Endodermal cell (in vitro differentiated cells): ENCODE measurements at places on chromosomes 11 and 22.

- no peak for DNase-seq
- no peak overlapping the region for H3K27ac ChIP-seq
- no peaks in the 10 kb centered on the region for H3K27me3 ChIP-seq
- no peaks in the 10 kb centered on the region for H3K36me3 ChIP-seq
Measured at GRCh38 chr11:108804511-108804910, 139.6 kb downstream of the DDX10 start.

DNA sequence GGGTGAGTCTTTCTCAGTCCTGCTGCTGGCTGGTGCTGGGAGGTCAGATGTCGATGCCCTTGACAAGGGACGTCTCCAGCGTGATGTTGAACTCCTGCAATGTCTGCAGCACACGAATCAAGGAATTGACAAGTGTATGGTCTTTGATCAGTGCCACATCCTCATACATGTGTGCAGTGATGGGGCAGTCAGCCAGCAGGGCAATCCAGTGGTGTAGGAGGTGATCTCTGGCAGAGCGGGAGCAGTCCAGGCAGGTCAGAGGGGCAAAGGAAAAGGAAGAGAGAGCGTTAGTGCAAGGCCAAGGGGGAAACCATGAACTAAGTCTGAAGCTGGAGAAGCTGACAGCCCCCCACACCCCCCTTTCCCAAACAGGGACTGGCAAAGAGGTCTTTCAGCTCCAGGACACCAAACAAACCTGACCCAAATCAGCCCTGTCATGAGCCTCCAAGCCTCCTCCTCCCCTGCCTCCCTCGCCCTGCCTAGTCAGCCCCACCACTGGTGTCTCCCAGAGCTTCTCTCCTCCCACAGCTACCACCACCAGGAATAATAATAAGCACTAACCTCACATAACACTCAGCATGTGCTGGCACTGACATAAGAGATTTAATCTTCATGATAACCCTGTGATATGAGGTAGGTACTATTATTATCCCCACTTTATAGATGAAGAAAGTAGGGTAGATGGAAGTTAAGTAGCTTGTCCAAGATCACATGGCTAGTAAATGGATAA lies 48.4 kb upstream of the SCUBE2 start:
- DNase-seq = no peak
- no peaks in the 10 kb centered on the region for H3K27me3 ChIP-seq
- H3K4me1 ChIP-seq = peaks cover 12% of the 10 kb centered on the region
- no peak overlapping the region for H3K27ac ChIP-seq
- H3K4me3 ChIP-seq = no peak overlapping the region

GRCh38 chr11:58177409-58178054 lies 11.3 kb upstream of the OR9Q2 start:
- no peak overlapping the region for H3K27ac ChIP-seq
- H3K27me3 ChIP-seq = no peaks in the 10 kb centered on the region
- no peak for DNase-seq
- no peaks in the 10 kb centered on the region for H3K36me3 ChIP-seq

DNA sequence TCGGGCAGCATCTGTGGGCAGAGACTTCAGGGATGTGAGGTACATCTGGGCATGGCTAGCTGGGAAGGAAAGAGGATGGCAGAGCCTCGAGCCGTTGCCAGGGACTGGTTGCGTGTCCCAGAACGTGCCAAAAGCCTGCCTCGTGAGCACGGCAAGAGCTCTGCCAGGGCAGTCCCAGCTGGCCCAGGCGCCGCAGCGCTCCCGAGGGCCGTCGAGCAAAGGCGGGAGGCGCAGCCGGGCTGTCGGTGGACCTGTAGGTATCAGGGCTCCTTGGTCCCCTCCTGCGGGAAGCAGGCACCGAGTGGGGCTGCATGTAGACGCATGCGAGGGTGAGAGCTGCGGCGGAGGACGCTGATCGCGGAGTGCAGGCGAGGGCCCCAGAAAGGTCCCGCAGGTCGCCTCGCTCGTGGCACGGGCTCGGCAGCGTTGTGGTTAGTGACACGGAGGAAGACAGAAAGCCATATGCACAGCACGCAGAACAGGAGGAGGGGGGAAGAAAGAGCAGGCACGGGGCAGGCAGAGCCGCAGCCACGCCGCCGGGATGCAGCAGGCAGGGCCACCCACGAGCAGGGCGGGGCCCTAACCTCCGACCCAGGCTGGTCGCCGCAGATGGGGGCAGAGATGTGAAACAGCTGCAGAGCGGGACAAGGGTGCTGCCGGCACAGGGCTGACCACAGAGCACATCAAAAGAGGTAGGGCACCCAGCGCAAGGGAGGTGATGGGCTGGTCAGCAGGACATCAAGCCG lies 18.0 kb downstream of the LSP1 start:
- no peak for DNase-seq
- no peak overlapping the region for H3K4me3 ChIP-seq
- H3K4me1 ChIP-seq = no peaks in the 10 kb centered on the region
- no peak overlapping the region for H3K27ac ChIP-seq
- H3K36me3 ChIP-seq = no peaks in the 10 kb centered on the region
- no peaks in the 10 kb centered on the region for H3K27me3 ChIP-seq

- H3K27ac ChIP-seq = no peak overlapping the region
- H3K4me1 ChIP-seq = peaks cover 10% of the 10 kb centered on the region
- no peak overlapping the region for H3K4me3 ChIP-seq
- H3K36me3 ChIP-seq = no peaks in the 10 kb centered on the region
- H3K27me3 ChIP-seq = no peaks in the 10 kb centered on the region
Measured at GRCh38 chr11:15654451-15654850, 539.7 kb downstream of the INSC start.

- no peak overlapping the region for H3K27ac ChIP-seq
- DNase-seq = no peak
- H3K27me3 ChIP-seq = no peaks in the 10 kb centered on the region
- H3K4me1 ChIP-seq = no peaks in the 10 kb centered on the region
- H3K4me3 ChIP-seq = no peak overlapping the region
- H3K36me3 ChIP-seq = no peaks in the 10 kb centered on the region
Measured at GRCh38 chr22:43516386-43516785, 104.6 kb downstream of the MPPED1 start.

DNA sequence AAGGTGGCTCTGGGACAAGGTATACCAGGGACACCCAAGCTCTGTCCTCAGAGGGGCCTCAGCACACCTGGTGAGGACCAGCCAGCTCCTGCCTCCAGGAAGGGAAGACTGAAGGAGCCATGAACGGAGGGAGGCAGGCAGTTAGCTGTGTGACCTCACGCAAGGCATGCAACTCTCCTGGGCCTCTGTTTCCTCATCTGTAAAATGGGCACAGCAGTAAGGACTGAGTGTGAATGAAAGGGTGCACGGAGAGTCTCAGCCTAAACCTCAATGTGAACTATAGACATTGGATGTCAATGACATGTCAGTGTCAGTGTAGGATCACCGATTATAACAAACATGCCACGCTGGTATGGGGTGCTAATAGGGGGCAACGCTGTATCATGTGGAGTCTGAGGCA lies 18.4 kb downstream of the PGA5 start:
- no peak overlapping the region for H3K27ac ChIP-seq
- H3K4me3 ChIP-seq = no peak overlapping the region
- no peaks in the 10 kb centered on the region for H3K4me1 ChIP-seq
- H3K27me3 ChIP-seq = no peaks in the 10 kb centered on the region
- DNase-seq = no peak
- no peaks in the 10 kb centered on the region for H3K36me3 ChIP-seq

DNA sequence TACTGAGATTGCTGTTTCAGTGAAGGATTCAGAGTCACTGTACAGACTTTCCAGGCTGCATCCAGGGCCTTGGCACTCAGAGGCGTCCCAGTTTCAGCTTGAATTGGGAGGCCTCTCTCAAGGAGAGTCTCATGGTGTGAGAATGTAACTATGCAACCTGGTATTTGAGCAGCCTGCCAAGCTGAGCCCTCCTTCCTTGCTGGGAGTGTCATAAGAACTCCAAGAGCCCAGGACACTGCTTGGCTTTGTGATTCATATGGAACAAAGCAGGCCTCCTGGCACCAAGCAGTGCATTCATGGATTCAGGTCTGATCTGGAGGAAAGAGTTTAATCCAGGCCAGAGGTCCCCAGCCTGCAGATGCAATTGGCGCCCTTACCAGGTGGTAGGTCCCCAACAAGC lies 171.7 kb downstream of the DBX1 start:
- no peaks in the 10 kb centered on the region for H3K4me1 ChIP-seq
- H3K27me3 ChIP-seq = no peaks in the 10 kb centered on the region
- H3K4me3 ChIP-seq = no peak overlapping the region
- H3K27ac ChIP-seq = no peak overlapping the region
- H3K36me3 ChIP-seq = no peaks in the 10 kb centered on the region

- H3K4me1 ChIP-seq = no peaks in the 10 kb centered on the region
- H3K27me3 ChIP-seq = no peaks in the 10 kb centered on the region
- no peaks in the 10 kb centered on the region for H3K36me3 ChIP-seq
- H3K27ac ChIP-seq = no peak within 1 kb of the TSS
- no peak within 1 kb of the TSS for H3K4me3 ChIP-seq
Measured at GRCh38 chr11:47378010-47378835, at the start of gene SPI1. SPI1 (minus strand) TSS chr11:47378547; CDS start chr11:47378353, 194 bp downstream.

- H3K36me3 ChIP-seq = no peaks in the 10 kb centered on the region
- no peak for DNase-seq
- H3K27me3 ChIP-seq = no peaks in the 10 kb centered on the region
- no peak overlapping the region for H3K4me3 ChIP-seq
- H3K27ac ChIP-seq = no peak overlapping the region
Measured at GRCh38 chr11:86500500-86501140, 125.9 kb downstream of the CCDC81 start.

DNA sequence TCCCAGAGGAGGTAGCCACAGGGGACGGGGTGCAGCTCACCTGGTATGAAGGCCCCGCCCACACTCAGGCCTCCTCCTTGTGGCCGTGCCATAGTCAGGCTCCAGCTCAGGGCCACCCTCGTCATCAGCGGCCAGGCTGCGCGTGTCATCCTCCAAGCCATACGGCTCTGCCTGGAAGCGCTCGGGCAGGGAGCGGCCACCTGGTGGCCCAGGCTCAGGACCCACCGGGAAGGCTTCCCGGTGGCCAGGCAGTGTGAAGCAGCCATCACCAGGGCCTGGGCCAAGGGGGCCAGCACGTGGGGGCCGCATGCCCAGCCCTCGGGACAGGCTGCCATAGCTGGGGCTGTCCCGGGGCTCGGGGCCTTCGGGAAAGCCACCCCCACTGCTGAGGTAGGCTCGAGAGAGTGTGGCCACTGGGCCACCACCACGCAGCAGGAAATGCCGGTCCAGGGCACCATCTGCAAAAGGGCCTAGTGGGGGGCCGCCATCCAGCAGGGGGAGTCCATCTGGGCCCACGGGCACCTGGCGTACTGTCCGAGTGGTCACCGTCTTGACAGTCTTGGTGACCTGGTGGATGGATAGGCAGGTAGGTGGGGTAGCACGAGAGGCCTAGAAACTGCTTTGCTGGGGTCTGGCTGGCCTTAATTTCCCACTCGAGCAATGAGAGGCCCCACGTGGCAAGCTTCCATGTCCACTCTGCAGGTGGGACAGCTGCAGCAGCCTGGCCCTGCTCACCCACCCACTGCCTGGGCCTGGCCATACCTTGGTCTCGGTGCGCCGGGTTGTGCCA lies 35.3 kb downstream of the ARVCF start:
- H3K36me3 ChIP-seq = peaks cover 3% of the 10 kb centered on the region
- H3K4me1 ChIP-seq = peaks cover 6% of the 10 kb centered on the region
- no peak overlapping the region for H3K27ac ChIP-seq
- no peaks in the 10 kb centered on the region for H3K27me3 ChIP-seq

DNA sequence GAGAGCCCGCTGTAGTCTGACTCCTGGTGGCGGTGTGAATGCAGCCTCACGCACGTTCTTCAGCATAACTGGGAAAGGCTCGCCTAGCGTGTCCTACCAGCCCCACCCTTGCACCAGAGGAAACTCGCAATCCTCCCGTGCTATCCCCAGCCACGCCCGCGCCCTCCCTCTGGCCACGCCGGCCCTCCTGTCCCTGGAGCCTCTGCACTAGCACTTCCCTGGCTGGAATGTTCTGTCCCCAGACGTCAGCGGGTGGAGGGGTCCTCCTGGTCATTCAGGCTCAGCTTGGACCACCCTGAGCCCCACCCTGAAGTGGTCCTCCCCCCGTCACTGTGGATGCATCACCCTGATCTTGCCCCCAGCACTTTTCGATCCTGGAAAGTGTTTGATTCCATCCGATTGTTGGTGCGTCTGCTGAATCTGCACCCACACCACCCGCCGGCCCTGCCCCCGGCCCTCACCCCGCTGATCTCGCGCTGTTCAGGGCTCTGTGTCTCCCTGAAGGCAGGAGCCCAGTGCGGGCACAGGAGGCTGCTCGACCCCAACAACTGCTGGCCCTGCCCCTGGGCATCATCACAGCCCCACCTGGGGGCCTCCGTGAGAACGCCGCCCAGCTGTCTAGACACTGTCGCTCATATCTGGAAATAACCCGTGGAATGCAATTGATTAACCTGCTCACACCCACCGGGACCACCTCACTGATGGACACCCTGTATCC lies 437.0 kb downstream of the TBC1D22A start:
- peak; percentile 41 for DNase-seq
- no peak overlapping the region for H3K27ac ChIP-seq
- H3K27me3 ChIP-seq = no peaks in the 10 kb centered on the region
- H3K4me3 ChIP-seq = no peak overlapping the region
- no peaks in the 10 kb centered on the region for H3K4me1 ChIP-seq
- no peaks in the 10 kb centered on the region for H3K36me3 ChIP-seq

DNA sequence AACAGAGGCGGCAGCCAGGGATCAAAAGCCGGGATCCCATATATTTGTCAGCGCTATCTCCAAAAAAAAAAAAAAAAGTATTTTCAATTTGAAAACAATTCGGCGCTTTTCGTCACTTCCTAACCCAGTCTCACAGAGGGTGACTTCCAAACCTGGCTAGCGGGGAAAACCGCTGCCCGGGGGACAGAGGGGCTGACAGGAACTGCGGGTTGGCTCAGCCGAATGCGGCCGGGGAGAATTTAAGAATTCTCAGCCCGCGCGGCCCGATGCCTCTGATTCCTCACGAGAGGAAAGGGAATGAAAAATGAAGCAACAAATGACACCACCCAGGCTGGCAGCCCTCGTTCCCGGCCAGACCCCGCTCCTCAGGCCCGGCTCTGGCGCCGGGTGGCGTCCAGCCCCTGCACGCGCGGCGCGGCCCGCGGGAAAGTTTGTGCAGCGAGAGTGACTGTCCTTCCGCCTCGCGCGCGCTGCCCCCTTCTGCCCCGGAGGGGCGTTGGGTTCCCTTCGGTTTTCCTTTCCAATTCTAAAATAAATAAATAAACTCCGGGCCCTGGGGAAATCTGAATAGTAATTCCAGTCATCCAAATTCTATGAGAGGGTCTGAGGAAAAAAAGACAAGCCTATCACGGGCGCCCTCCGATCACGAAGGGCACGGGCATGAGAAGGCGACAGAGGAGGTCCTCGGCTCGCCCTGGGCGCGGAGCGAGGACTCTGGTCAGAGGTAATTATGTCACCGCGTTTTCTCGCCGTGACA lies 4.8 kb upstream of the PAX6 start:
- peak; percentile 57 for DNase-seq
- peaks cover 91% of the 10 kb centered on the region for H3K27me3 ChIP-seq
- H3K4me3 ChIP-seq = peak overlapping the region; percentile 77
- no peak overlapping the region for H3K27ac ChIP-seq
- H3K36me3 ChIP-seq = no peaks in the 10 kb centered on the region
- peaks cover 3% of the 10 kb centered on the region for H3K4me1 ChIP-seq

DNA sequence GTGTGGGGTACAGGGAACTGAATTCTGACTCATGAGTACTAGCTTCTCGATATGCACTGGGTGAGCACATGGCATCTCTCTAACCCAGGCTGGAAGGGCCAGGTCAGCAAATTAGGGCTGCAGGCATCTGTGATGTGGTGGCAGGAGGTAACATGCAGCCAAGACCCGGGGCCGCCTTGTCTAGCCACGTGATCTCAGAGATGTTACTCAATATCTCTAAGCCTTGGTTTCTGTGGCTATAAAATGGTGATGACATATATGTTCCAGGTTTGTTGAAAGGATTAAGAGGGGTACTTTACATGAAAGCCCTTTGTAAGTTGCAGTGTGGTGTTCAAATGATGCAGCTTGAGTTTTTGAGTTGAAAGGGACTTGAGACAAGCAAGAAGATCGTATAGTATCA lies 3.2 kb downstream of the ST14 start:
- H3K4me3 ChIP-seq = no peak overlapping the region
- no peaks in the 10 kb centered on the region for H3K36me3 ChIP-seq
- H3K27ac ChIP-seq = no peak overlapping the region
- peaks cover 3% of the 10 kb centered on the region for H3K4me1 ChIP-seq
- peaks cover 52% of the 10 kb centered on the region for H3K27me3 ChIP-seq
